ENCODE measurements at places on chromosomes 12 and 14.

DNA sequence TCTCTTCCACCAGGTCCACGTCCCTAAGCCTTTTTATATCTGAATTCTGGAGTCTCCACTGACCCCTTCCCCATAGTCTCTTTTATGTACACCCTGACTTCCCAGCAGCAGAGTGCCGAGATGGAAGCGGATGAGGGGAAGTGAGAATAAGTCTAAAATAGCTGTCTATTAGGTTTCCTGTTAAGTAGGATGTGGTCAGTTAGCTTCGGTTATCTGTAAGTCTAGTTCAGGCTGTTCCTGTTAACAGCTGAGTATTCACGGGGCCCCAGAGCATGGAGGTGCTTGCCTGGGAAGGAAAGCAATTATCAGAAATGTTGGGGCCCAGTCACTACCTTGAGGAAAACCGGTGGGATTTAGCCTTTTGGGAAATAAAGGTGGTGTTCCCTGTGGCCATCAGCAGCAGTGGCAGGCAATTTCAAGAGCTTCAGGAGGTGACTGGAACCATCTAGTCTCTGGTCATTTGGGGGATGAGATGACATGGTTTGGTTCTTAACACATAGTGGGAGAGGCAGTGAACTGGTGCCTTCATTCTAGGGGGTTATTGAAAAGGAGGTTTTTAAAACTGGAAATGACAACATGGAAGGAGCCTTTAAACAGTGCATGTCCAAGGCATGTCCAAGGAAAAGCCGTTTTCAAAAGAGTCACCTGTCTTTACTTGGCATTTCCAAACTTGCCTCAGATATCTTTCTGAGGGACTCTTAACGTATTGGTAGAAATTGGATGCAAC lies 21.8 kb downstream of the CHST11 start:
- no peak for DNase-seq

DNA sequence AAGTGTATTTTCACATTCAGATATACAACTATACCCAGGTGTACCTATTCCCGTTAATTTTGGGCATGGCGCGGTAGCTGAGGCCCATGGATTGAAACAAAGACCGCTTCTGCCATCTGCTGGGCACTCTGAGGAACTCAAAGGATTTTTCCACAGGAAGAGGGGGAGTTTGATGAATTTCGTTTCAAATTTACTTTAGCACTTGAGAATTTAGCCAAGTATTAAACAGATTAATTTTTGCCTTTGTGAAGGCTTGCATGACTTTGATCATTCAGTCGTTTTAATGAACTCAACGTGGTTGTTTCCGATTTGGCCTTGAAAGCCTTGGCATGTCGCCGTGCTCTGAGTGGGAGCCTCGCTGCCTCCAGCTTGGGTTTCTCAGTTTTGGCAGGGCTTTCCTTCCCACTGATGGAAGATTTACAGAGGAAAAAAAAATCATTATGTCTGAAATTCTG lies 153.2 kb upstream of the DDHD1 start:
- DNase-seq: no peak

DNA sequence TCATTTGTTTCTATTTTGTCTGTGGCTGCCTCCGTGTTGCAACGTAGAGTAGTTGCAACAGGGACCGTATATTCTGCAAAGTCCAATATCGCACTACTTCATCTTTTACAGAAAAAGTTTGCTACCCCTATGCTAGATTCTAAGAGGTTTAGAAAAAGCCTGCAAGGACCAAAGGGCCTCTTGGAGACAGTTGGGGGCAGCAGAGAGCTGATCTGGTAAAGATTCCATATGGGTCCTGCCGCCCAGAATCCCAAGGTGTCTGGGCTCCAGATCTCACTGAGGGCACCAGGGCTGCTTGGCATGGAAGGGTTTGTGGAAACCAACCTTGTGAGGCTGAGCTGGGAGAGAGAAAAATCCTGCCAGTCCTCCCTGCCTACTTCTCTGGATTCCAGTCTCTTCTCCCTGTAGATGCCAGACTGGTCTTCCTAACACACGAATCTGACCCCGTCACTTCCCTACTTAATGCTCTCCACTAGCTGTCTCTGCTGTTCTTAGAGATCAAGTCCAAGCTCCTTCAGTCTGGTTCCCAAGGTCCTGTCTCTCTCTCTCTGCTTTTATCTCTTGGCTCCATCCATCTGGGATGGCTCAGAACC lies 74.6 kb downstream of the GLRX5 start:
- DNase-seq: no peak

DNA sequence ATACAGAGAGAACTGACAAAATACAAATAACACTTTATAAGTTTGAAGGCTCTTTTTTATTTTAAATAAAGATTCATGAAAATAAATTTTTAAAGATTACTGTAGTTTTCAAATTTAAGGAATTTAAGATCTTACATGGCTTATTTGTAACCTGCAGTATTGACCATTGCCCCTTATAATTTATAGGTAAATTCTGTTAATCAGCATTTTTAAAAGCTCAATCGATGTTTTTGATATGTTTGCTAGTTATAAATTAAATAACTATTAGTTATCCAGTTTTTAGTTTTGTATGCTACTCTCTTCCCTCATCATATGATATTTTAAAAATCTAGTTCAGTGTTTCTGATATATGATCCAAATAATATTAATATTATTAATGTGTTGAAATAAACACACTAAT lies 109.9 kb downstream of the MON2 start:
- no peak for DNase-seq

DNA sequence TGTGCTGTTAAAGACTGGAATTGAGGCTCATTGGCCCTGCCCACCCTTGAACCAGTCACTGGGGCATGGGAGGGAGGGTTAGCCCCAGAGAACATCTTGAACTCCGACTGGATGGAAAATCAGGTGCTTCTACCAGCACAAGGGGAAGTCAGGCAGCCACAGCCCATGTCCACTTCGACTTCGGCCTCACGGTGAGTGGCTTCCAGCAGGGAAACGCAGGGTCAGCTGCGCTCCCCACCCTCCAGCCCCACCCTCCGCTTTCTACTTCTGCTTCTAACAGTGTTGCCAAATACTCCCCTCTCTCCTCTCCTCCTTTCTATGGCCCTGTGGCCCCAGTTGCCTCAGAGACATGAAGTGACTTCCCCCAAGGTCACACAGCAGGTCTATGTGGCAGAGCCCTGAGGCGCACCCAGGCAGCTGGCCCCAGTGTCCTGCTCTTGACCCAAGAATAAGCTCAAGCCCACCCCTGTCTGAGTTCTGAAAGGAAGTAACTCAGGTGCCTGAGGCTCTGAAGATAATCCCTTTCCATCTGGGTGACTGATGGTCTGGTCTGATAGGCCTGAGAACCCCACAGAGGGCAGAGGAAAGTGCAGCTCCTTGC lies 11.9 kb upstream of the SH2B3 start:
- DNase-seq: peak; percentile 73

- DNase-seq: no peak
Observed at GRCh38 chr12:105882404-105882803, 256.4 kb downstream of the NUAK1 start.

- no peak for DNase-seq
Observed at GRCh38 chr12:163406-163986, 50.5 kb downstream of the SLC6A12 start.

GRCh38 chr14:49770212-49770817 lies 2.4 kb downstream of the KLHDC2 start:
- no peak for DNase-seq

- no peak for DNase-seq
Observed at GRCh38 chr12:6458281-6459003, 6.6 kb downstream of the TAPBPL start.

GRCh38 chr12:2395354-2395977 lies 342.7 kb downstream of the CACNA1C start:
- no peak for DNase-seq

DNA sequence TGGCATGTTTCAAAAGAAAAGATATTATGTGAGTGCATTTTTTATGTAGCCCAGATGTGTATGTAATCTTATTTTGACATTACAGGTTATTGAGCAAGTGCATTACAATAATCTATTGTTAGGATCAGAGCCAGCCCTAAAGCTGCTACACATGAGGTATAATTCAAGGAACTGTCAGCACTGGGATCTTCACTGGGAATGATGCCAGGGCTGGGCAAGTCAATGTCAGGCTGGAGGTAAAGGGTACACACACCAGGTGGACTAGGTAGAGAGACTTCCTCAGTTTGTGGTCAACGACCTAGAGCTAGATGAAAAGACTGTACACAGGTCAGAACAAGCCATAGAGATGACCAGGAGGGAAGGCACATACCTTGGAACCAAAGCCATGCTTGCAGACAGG lies 15.4 kb downstream of the TRIM9 start:
- no peak for DNase-seq

GRCh38 chr12:16515666-16516065 lies 90.3 kb downstream of the LMO3 start:
- no peak for DNase-seq

DNA sequence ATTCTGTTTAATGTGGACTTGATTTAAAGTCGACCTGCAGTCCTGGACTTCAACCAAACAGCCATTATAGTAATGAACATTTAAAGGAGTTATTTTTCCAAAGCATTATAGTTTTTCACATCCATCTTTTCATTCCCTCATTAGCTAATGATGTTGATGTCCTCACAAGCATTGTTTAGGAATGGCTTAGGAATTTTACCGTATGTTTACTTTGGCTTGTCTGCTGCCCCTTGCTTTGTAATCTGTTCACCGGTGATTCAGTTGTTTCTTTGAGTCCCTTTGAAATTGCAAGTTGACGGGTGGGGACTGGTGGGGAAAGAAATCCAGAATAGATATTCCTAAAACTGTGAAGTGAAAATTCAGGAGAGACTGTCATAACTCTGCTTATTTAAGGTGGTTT lies 25.4 kb downstream of the PRKCH start:
- DNase-seq: no peak

DNA sequence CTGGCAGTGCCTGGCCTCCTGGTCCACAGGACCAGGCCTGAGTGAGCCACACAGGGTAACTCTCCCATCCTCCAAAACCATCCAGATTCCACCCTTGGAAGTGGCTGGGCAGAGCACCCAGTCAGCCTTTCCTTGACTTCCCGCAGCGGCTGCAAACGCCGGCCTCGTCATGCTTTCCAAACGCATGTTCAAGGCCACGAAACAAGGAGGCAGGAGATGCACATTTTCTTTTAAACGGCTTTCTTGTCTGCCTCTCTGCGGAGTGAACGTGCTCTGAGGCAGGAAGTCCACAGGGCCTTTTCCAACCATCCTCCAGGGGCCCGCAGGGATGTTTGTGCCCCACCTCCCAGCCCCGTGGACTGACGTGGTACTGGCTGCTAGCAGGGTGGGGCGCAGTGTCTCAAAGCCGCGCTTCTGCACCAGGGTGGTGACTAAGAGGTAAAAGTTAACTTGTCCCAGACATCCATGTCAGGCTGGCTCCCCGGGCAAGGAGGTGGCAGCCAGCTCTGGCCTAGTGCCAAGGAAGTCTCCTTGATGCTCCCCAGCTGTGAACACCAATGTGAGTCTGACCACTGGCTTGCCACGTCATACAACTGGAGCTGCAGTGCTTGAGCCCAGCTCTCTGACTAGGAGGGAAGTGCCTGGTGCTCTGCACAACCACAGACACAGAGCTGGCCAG lies 45.0 kb downstream of the KCNA5 start:
- no peak for DNase-seq

DNA sequence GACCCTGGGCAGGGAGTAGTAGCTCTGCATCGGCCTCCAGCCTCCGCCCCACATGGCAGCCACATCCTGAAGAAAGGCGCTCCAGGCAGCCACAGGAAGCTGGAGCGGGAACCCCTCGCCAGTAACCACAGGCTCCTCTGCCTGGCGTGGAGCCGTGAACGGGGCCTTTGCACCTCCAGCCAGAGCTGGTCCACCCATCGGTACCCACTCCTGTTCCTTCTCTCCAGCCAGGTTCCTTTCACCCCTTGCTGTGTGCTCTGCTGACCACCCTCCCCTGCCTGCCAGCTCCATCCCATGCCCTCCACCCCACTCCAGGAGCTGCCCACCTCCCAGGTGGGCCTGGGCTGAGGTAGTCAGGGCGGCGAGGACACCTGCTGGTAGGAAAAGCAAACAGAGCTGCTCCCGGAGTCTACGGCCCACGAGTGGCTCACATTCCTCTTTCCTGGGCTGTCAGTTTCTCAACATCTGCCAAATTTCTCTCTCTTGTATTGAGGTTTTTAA lies 2.7 kb downstream of the TGFB3 start:
- DNase-seq: no peak

DNA sequence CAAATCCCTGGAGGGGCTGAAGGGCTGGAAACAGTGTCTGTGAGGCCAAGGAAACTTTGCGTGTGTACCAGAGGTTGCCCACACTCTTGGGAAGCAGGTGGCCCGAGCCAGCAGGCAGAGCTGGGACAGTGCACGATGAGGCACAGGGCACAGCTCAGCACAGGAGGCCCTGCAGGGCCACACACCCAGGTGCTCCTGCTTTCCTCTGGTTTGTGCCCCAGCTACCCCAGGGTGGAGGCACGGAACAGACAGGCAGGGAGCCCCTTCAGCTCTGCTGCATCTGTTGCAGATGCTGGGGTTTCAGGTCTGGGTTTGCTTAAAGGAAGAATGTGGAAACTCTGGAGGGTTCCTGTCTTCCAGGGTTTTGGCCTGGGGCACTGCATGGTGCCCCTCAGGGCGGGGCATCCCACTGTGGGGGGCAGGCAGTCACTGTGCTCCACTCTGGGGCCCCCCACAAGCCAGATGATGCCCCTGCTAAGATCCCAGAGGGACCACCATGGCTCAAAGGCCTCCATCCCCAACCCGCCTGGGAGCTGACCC lies 8.6 kb downstream of the TMEM179 start:
- no peak for DNase-seq

- peak; percentile 88 for DNase-seq
Observed at GRCh38 chr12:29782871-29783772, 620 bp downstream of the TMTC1 start.

GRCh38 chr14:30885840-30886740 lies 11.7 kb downstream of the COCH start:
- no peak for DNase-seq

DNA sequence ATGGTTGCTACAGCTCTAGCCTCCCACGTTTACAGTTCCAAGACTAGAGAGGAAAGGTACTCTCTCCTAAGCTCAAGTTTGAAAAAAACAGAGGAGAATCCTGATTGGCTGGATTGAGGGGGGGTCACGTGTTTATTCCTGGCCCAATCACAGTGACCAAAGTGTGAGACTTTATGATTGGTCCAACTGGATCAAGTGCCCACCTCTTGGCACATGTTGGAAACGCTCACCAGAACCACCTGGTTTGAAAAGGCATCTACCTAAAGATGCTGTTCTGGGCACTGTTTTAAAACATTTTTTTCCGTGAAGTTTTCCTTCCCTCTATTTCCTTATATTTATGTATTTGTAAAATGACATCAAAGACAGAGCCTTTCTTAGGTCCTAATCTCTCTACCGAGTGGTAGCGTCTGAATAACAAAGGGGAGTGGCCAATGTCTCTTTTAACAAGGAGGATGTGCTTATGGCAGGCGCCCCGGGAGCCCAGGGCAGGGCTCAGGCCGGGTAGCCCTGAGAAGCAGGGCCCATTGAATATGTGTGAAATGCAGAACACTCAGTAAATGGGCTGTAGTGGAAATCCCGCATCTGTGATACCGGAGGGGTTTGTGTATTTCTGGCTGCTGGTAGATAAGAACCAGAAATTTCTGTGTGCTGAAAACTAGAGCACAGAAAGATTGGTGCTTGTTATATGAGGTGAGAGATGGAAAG lies 146.2 kb downstream of the ATP23 start:
- DNase-seq: no peak

GRCh38 chr14:104550861-104551728 lies 28.5 kb upstream of the C14orf180 start:
- DNase-seq: peak; percentile 81

- no peak for DNase-seq
Observed at GRCh38 chr12:93176610-93177126, 201.1 kb upstream of the NUDT4 start.

- DNase-seq: no peak
Observed at GRCh38 chr12:68910128-68910527, 22.8 kb downstream of the CPM start.
